ENCODE measurements at places on chromosomes 11 and 22.

GRCh38 chr11:820655-821511, 2.2 kb downstream of the PNPLA2 start:
- DNase-seq: peak; percentile 81

DNA sequence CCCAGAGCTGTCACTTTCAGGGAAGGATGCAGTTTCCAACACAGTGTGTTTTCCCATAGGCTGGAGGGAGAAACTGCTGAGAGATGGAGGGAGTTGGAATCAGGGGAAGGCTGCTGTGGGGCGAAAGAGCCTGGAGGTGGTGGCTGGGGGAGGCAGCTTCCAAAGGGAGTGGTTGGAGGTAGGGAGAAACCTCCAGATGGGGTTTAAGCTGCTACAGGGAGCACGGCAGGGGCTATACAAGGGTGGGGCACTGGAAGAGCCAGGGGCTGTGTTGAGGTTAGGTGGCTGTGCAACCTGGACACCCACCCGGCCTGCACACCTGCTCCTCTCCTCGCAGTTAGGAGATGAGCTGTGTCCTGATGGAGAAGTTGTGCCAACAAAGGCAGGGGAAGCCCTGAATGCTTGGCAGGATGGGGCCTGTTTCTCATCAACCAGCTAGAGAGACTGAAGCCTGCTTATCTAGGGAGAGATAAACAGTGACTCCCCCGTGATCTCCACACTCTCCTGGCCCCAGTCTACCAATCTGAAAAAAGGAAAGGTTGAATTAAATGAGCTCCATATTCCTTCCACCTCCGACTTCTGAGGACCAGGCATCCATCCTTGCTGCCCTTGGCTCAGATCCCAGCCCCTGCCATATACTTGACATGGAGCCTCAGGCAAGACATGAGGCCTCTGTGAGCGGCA, 3.6 kb upstream of the SLCO2B1 start:
- no peak for DNase-seq

- no peak for DNase-seq
These were observed 30.1 kb downstream of the GGTLC2 start for GRCh38 chr22:22674467-22674866.

GRCh38 chr11:110737593-110737992, 25.4 kb upstream of the ARHGAP20 start:
- DNase-seq: no peak

GRCh38 chr11:9070749-9071491, 20.5 kb downstream of the SCUBE2 start:
- no peak for DNase-seq

DNA sequence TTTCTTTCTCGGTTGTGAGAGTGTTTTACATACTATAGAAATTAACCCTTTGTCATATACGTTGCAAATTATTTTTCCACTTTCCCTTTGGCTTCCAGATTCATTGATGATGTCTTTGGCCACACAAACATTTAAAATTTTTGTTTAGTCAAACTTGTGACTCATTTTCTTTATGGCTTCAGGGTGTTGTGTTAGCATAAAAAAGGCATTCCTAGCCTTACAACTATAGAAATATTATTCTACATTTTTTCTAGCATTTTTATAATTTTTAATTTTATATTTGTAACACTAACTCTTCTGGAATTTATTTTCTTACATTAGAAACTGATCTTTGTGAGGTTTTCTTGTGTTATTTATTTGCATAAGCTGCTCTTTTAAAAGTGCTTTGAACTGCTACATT, 12.1 kb downstream of the GRIA4 start:
- no peak for DNase-seq

DNA sequence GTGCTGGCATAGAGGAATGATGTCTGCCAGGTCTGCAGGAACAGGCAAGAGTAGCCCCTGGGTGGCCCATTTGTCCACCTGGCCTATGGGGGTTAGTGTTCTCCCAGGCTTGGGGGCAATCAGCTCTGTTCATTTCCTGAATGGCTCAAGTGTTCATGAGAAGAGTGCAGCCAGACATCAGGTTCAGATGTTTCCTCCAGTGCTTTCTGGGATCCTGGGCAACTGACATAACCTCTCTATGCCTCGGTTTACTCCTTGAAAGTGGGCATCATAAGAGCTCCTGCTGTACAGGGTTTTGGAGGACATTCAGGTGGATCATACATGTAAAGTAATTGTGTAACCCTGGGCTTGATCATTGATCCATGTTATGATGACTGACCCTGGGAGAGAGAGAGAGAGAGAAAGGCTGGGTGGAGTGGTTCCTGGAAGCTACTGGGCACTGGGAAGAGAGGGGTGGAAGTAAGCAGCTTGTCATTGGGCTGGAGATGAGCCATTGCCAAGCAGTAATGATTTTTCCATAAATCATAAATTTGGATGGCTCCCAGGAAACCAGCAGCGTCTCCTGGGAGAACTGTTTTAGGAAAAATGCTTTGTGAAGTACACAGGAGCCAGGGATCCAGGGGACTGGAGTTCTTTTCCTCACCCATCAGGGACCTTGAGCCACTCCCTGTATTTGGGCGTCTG, 30.2 kb upstream of the ACCSL start:
- DNase-seq: peak; percentile 31

DNA sequence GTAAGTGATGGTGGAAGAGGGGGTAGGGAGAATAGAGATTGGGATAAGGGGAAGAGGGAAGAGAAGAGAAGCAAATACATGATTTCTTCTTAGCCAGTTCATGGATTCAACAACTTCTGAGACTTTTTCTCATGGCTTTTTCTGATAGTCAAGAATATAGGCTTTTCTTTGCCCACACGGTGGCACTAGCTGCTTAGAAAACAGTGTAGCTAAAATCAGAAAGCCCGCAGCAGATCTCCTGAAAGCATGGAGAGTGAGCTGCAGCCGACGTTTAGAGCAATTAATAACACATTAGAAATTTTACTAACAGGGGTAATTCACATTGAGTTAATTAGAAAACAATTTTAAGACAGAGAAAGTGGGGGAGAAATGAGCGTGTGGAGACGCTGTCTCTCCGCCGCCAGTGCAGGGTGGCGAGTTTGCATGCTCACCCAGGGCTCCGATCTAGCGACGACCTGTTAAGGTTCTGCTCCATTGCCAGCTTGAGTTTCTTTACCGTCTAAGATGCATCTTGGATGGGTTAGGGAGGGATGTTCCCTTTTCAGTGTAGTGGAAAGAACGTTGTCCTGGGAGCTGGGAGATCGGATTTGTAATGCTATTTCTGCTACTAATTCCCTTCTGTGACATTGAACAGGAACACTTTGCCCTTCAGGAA, 3.3 kb upstream of the RAG1 start:
- peak; percentile 59 for DNase-seq

DNA sequence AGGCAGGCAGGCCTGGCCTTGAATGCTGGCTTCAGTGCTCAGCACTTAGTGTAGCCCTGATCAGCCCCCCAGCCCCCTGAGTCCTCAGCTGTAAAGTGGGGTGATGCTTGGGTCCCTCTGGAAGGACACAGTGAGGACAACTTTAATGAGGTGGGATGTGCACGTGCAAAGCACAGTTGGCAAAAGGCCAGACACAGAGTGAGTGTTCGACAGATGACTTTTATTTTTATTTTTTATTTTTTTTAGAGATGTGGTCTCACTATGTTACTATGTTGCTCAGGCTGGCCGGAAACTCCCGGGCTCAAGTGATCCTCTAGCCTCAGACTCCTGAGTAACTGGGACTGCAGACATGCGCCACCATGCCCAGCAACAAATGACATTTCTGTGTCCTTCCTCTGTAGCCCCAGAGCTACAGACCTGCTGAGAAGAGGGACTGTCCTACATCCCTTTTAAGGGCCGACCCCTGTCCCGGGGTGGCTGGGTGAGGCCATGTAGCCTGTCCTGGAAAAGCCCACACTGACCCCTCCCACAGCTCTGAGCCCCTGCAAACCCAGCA, 6.9 kb upstream of the C11orf96 start:
- no peak for DNase-seq

DNA sequence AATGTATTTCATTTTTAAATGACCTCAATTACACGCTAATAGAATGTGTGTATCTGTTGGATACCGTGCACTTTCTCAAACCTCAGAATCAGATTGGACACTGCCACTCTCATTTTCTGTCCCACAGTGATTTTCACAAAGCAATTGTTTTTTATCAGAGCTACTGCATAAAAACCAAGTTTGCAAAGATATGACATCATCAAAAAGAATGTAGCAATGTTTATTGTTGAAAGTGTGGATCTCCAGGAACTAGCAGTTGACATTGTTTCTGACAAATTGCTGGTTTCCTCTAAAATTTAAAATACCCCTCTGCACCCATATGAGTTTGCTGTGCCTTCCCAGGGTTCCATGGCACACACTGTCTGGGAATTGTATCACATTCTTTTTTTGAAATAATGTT, 362.7 kb upstream of the DDI1 start:
- peak; percentile 53 for DNase-seq

- DNase-seq: peak; percentile 9
These were observed 29.1 kb downstream of the OR52K1 start for GRCh38 chr11:4511282-4512245.
